Activated CD4-positive, alpha-beta T cell treated with anti-CD3 and anti-CD28 coated beads for 4 hours (primary cell): ENCODE measurements at places on chromosomes 5 and 9.

GRCh38 chr9:32873131-32873530 is 89.8 kb downstream of the TMEM215 start:
- DNase-seq: no peak

DNA sequence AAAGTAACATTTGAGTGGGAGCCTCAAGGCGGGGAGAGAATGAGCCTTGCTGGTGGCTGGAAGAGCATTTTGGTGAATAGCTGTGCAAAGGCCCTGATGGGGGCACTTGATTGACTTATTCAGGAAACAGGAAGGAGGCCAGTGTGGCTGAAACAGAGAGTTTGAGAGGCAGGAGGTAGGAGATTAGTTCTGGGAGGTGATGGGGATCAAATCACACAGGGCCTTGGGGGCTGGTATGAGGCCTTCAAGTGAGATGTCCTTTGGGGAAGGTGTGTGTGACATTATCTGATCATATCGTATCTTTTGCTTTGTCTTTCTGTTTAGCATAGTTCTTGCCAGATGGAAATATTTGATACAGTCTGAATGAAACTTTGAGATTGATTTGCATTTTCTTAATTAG is 172.3 kb downstream of the TENT4A start:
- DNase-seq: no peak

- no peak for DNase-seq
Observed at GRCh38 chr9:36140086-36141084, 3.9 kb downstream of the GLIPR2 start.

GRCh38 chr9:36818242-36818938 is 215.7 kb downstream of the PAX5 start:
- no peak for DNase-seq

DNA sequence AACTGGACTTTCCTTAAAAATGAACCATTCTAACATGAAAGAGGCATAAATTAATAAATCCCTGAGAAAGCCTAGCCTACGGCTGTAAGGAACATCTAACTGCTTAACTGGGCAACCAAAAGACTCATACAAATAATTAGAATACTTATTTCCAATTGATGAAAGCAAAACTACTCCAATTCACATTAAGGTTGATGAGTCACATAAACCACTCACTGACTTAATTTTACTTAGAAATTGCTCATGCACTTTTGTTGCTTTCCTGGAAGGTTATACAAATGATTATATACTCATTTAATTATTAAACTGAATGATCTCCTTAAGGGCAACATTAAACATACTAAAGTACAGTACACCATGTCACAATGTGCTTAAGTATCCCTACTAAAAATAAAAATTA is 101.9 kb downstream of the NFIB start:
- no peak for DNase-seq

- no peak for DNase-seq
Observed at GRCh38 chr5:79727451-79728355, 38.1 kb downstream of the CMYA5 start.

DNA sequence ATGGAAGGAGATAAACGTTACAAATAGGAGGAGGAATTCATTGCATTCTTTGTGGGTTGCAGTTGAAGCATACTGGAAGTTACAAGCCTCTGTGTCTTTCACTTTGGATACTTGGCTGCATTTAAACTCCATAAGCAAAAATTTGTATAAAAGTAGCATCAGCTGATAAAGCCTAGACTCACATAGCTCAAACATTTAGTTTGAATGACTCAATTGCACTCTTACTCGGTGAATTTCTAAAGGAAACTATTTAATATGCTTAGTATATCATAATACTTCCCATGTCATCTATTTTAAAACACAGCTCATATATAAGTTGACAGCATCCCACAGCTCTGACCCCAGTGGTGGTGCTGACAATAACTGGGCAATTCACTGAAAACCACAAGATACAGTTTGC is 596.6 kb upstream of the ZNF608 start:
- DNase-seq: no peak

DNA sequence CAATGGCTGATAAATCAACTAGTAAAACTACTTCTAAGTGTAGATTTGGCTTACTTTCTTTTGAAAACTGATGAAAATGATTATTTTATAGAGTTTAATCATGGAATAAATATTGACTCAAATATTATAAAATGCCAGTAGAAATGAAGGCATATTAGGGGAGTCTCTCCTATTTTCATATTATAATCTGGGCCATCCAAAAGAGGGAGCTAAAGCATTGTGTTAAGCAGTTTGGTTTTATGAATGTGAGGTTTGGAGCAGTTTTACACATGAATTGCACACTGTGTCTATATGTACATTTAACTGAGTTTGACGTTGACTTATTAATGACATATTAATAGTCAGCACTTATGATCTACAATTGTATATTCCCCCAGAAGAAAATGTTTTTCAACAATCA is 17.4 kb downstream of the CDH9 start:
- no peak for DNase-seq

GRCh38 chr5:135249658-135250057 is 149.4 kb downstream of the MACROH2A1 start:
- DNase-seq: no peak

DNA sequence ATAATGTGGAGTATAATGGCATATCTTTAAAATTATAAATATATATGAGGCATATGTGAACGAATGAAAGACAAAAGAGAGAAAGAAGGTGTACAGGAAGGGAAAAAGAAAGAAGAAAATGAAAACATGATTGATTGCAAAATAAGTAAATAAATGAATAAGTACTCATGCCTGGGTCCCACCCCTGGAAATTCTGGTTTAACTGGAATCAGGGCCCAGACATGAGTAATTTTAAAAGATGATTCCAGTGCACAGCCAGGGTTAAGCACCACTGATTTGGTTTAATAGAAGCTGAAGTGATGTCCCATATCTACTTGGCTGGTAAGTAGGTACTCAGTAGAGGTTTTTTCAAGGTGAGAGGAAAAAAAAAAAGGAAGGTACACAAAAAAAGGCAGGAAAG is 34.0 kb upstream of the HOMER1 start:
- no peak for DNase-seq

GRCh38 chr9:86687788-86688187 is 259.5 kb downstream of the GAS1 start:
- no peak for DNase-seq

DNA sequence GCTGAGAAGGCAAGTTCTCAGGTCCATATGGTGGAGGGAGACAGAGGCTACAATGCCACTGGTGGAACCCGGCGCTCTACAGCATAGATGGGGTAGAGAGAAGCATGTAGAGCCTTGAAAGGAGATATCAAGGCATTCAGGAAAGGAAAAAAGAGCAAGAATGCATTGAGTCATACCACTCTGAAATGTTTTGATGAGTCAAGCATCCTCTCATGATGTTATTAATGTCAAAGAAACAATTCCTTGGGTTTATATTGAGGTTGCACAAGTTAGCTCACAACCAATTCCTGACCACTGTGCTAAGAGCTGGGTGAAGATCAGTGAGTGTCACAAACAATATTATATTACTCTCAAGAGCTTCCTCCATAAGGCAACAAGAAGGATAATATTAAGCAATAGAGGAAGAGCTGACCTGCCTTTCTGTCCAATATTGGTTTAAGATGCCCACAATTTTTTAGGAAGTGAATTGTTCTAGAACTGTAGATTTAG is 178.0 kb downstream of the RFK start:
- no peak for DNase-seq

GRCh38 chr9:112917987-112918362 is 27.3 kb upstream of the SLC46A2 start:
- no peak for DNase-seq

DNA sequence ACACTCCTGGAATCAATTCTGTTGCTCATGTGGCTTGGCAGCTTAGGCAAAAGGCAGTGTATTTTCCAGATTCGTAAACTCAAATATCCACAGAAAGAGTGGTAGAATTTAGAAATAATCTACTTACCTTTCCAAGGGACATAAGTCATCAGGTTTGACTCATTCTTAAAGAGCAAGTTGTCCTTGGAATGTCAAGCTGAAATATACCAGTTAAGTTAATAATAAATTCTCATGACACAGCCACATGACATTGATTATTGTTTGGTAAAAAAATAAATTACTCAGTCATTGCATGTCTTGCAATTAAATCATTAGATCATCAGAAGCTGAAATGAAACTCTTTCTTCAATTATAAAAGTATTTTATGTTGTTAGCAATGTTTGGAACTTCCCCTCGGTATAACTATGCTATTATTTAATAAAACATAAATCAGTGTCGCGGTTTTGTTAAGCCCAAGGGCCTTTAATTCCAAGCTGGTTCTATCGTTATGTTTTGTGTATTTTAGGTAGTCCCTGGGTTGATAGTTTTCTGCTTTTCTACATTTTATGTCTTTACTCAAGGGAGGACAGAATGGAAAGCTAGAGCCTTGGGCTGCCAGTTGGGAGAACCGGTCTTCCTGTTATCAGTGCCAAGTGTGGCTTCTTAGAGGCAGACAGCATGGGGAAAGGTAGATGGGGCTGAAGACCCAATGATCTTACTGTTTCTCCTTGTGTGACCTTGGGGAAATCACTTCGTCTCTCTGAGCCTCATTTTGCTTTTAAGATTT is 79.3 kb upstream of the PRLR start:
- DNase-seq: no peak

DNA sequence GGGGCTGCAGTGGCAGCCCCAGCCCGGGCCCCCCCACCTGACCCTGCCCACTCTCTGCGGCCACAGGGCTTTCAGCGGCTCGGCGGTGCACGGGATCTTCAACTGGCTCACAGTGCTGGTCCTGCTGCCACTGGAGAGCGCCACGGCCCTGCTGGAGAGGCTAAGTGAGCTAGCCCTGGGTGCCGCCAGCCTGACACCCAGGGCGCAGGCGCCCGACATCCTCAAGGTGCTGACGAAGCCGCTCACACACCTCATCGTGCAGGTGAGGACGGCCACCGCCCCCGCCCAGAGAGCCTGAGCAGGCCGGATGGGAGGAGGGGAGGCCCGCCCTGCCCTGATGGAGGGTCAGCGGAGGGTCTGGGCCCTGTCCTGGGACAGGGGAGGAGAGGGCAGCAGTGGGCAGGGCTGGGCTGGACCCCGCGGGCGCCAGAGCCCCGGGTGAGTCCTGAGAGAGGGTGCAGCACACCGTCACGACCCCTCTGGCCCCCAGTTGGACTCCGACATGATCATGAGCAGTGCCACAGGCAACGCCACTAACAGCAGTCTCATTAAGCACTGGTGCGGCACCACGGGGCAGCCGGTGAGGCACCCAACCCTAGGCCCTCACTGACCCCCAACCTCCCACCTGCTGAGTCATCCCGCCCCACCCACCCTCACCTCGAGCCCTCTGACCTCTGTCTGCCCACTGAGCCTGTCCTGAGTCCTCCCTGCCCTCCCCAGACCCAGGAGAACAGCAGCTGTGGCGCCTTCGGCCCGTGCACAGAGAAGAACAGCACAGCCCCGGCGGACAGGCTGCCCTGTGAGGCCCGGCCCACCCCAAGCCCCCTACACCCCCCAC is 2.7 kb downstream of the SLC34A3 start:
- no peak for DNase-seq

DNA sequence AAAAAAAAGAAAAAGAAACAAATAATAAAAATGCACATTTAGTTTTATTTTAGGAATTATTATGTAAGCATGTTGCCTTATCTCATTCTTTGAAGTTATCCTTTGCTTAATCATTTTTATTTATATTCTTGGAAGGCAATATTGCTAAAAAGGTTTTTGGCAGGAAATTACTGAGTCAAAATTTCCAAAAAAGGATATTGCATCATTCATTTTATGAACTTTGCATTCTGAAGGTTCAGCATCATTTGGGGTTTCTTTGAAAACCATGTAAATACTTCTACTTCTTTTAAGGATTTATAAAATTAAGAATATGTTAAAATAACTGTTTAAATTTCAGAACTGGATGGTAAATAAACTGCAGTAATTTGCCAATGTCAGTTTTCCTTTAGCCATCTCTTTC is 94.2 kb upstream of the CTNND2 start:
- DNase-seq: no peak

DNA sequence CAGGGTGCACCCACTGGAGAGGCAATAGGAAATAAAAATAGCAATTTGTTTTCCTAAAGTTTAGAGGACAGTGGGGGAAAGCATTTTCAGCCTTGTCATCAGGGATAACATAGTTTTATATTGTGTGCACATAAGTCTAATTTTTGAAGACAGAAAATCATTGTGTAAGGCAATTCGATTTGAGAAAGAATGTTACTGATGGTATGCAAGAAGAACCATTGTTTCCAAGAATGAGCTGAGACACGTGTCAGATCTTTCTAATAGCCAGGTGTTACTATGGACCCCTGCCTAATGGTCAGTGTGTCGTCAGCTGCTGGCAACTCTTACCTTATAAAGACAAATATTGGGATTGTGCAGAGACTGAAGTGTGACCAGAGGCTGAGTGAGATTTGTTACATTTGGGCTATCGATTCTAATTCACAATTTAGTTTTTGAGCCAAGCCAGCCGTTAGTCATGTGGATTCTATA is 67.1 kb upstream of the PPP2R2B start:
- DNase-seq: no peak

DNA sequence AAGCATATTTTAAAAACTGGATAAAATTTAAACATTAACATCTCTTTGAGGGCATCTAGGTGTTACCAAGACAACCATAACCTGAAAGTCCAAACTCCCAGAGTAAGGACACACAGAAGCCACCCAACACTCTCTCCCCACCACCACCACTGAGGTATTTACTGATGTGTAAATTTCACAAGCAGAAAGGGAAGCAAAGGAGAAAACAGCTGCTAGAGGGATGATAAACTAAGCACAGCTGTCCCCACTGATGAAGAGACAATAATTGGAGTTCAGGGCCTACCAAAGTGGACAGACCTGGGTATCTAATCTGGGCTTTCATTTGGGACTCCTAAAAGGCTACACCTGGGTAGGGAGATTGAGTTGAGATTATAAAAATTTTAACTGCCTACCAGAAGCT is 63.6 kb downstream of the FRMD3 start:
- DNase-seq: no peak

DNA sequence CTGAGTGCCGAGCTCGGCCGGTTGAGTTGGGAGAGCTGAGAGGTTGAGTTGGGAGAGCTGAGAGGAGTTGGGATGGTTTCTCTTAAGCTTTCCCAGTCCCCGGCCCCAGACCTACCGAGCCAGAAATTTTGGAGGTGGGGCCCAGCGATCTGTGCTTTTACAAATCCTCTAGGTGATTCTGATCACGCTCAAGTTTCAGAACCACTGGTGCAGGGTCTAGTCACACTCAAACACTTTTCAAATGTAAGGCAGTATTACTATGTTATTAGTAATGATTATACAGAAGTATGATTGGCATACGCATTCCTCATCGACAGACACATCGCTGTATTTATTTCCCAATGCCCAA is 256 bp upstream of the CLINT1 start:
- no peak for DNase-seq

DNA sequence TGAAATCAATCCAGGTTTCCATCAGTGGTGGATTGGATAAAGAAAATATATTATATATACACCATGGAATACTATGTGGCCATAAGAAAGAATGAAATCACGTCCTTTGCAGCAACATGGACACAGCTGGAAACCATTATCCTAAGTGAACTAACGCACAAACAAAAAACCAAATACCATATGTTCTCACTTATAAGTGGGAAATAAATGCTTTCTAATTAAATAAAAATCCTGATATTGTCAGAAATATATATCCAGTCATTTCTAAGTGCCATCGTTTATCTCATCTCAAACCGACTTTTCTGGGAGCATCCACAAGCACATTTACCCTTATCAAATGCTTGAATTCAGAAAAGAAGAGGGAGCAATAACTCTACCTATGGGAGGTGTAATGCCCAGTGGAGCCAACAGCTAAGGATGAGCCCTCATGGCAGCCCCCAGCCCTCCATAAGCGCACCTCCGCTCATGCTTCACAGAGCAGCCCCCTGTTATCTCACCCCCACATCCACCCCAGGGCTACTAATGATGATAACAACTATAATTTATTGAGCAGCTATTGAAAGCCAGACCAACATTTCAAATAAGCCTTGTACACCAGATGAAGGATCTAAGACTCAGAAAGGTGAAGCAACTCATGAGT is 101.7 kb upstream of the SPOCK1 start:
- DNase-seq: no peak
